ENCODE measurements at places on chromosomes 1 and 21.

DNA sequence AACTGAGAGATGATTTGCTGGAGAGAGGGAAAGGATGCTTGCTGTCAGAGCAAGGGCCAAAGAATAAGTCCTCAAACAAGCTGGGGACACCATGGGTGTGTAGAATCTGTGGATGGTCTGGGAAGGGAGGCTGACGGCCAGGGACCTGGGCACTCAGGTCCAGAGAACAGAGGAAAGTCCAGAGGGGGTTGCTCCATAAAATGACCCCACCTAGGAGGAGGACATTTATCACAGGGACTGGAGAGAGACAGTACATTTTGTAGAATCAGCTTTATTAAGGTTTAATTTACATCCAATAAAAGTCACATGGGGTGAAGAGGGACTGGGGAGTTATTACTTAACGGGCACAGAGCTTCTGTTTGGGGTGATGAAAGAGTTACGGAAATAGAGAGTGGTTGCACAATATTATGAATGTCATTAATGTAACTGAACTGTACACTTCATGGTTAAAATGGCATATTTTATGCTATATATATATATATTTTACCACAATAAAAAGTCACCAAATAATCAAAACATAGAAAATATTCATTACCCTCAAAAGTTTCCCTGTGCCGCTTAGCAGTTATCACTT is 73.0 kb upstream of the ABCD3 start:
- no peak for DNase-seq

GRCh38 chr1:7991504-7992440 is 30.3 kb downstream of the PARK7 start:
- DNase-seq: no peak

DNA sequence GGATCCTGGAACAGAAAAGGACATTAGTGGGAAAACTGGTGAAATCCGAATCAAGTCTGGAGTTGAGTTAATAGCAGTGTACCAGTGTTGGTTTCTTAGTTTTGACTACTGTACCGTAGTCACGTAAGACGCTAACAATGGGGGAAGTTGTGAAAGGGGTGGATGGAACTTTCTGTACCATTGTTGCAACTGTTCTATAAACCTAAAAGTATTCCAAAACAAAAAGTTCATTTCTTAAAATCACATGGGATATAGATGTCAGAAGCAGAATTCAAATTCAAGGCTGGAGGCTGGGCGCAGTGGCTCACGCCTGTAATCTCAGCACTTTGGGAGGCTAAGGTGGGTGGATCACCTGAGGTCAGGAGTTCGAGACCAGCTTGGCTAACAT is 16.9 kb downstream of the ARHGEF19 start:
- no peak for DNase-seq

DNA sequence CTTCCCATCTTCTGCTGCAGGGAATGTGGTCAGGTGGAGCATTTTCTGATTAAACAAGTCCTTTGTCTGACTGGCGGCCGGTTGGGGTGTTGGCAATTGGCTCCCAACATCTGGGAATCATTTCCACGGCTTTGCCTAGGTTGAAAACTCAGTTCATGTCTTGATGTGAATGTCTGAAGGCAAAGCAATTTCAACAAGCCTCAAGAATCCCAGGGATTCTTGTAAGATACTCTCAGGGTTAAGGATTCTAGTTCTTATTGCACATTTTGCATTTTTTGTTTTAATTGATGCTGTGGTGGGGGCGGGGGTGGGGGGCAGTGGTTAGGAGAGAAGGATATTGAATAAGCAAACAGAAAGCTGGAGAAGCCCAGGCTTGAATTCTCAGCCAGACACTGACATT is 273.9 kb downstream of the KIF26B start:
- DNase-seq: no peak

DNA sequence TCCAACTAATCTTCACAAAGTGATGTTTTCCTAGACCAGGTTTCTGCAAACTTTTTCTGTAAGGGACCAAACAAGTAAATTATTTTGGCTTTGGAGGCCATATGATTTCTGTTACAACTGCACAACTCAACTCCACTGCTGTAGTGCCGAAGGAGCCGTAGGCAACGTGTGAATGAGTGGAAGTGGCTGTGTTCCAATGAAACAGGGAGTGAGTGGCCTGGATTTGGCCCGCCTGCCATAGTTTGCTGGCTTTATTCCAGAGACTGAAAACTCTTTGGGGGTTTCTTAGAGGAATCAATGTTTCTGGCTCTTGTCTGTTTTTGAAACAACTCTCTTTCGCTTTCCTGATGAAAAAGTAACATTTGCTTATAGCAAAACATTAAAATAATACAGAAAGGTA is 12.6 kb upstream of the ACTL8 start:
- DNase-seq: no peak
